ENCODE measurements at places on chromosomes 3 and 15.

GRCh38 chr3:38544926-38545325, 48.8 kb downstream of the EXOG start:
- DNase-seq = no peak

DNA sequence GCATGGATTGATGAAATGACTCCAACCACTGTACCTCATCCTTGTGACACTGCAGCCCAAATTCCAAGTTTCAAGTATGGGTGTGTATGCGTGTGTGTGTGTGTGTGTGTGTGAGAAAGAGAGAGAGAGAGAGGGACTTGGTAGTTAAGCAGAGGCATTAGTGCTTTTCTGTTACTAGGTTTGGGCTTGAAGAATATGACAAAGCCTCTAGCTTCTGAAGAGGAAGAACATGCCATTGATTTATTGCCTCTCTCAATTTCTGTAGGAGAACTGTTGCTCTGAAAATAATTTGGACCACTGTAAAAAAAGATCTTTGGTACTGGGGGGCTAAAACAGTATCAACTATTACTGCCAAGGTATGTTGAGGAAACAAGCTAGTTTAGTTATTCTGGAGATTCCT, 139.2 kb downstream of the AQP9 start:
- DNase-seq = no peak

DNA sequence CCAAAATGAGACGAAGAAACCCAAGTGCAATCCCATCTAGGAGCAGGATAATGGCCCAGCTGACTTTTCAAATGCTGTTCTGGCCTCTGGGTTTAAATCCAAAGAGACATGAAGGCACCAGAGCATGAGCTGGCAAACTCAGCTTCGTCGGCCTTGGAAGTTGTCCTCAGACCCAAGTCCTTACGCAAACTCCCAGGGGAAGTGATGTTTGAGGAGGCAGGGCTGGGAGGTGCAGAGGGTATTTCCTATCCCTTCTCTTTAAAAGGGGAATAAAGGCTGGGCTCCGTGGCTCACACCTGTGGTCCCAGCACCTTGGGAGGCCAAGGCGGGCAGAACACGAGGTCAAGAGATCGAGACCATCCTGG, 68.9 kb upstream of the HERC1 start:
- DNase-seq = no peak

- no peak for DNase-seq
These were observed 867.1 kb downstream of the IGSF11 start for GRCh38 chr3:118167571-118167970.

GRCh38 chr3:23324745-23325144, 121.6 kb downstream of the UBE2E2 start:
- no peak for DNase-seq

DNA sequence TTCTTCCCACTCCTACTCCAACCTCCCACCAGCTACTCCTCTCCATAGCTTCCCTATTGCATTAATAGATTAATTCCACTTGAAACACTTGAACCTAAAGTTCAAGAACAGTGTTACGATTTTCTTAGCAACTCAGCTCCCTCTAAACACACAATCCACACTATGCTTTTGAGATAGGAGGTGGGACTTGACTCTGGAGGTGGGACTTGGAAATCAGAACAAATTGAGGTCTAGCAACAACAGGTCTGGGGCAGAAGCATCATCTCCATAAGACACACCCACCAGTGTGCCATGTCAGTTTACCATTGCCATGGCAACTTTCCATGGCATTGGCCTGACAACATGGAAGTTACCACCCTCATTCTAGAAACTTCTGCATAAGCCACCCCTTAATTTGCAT, 336.5 kb upstream of the ALCAM start:
- no peak for DNase-seq

- DNase-seq = no peak
These were observed 158.8 kb downstream of the CLSTN2 start for GRCh38 chr3:140093742-140094141.

- DNase-seq = no peak
These were observed 112.7 kb downstream of the CHSY1 start for GRCh38 chr15:101138913-101139880.

DNA sequence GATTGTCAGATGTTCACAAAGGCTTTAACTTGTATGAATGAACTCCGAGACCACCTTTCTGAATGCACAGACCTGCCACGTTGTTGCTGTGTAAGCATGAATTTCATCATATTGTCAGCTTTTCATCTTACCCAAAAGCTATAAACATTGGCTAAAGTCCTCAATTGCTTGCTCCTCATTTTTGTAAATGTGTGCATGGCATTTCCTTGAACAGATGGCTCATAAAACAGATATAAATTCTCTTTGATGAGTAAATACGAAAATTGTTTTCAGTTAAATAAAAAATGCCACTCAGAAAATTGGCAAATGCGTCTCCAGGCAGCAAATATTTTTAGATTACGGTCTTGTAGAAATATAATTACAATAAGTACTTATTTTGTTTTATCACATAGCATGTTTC, 226.0 kb upstream of the NDN start:
- no peak for DNase-seq

- no peak for DNase-seq
These were observed 46.7 kb upstream of the PLAAT1 start for GRCh38 chr3:193194371-193194770.

GRCh38 chr3:152069871-152070270, 196.4 kb downstream of the SUCNR1 start:
- no peak for DNase-seq

- DNase-seq = no peak
These were observed 48.7 kb upstream of the RYK start for GRCh38 chr3:134299185-134299887.

DNA sequence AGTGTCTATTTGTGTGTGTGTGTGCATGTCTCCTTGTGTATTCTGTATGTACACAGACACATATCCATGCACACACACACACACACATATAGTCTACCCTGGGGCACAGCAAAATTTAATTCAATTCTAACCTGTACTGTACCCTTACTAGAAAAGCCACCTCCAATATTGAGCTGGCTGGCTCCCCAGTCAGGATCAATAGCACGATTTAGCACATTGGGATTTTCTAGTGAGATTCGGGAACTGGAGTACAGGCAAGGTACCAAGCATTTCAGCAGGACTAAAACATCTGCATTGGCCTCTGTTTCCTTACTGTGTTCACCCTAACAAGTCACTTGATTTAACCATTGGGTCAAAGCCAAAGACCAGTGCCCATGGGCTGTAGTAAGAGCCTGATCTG, 13.2 kb downstream of the FSTL1 start:
- no peak for DNase-seq

DNA sequence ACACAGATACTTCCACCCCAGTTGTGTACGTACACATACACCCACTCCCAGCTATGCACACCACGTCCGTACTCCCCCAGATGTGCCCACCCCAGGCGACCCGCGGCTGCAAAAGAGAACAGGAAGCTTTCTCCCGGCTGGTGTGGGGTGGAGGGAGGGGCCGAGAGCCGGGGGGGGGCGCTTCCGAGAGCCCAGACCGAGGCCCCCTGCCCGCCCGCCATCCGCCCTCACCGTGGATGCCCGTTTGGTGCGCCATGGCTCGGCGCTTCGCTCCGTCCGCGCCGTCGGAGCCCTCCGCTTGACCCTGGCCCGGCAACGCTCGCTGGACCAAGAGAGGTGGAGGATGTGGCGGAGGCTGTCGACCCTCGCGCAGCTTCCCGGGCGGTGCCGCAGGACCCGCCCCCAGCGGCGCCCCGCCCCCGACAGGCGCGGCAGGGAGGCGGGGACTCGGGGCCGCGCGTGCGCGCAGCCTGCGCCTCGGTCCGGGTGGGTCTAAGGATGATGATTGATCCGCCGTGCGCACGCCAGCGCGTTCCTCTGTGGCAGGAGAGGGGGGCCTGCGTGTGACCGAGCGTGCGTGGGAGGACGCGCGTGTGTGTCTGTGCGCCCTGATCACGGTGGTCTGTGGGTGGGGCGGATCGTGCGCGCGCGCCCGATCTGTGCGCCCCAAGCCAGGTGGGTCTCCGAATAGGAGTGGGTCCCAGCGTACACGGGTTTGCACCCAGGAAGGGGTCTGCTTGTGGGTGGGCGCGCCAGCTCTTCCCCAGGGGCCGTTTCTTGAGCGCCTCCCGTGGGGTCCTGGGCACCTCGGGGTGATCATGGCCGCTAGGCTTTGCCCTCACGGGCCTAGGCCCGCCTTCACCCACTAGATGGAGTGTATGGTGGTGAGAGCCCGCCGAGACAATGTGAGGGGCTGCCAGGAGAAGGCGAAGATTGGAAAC, at the start of gene TWF2:
TWF2 (minus strand) TSS at position 398 of the 941 bp plus-strand sequence; CDS start at position 256, 142 bp downstream.
- DNase-seq = peak; percentile 68

DNA sequence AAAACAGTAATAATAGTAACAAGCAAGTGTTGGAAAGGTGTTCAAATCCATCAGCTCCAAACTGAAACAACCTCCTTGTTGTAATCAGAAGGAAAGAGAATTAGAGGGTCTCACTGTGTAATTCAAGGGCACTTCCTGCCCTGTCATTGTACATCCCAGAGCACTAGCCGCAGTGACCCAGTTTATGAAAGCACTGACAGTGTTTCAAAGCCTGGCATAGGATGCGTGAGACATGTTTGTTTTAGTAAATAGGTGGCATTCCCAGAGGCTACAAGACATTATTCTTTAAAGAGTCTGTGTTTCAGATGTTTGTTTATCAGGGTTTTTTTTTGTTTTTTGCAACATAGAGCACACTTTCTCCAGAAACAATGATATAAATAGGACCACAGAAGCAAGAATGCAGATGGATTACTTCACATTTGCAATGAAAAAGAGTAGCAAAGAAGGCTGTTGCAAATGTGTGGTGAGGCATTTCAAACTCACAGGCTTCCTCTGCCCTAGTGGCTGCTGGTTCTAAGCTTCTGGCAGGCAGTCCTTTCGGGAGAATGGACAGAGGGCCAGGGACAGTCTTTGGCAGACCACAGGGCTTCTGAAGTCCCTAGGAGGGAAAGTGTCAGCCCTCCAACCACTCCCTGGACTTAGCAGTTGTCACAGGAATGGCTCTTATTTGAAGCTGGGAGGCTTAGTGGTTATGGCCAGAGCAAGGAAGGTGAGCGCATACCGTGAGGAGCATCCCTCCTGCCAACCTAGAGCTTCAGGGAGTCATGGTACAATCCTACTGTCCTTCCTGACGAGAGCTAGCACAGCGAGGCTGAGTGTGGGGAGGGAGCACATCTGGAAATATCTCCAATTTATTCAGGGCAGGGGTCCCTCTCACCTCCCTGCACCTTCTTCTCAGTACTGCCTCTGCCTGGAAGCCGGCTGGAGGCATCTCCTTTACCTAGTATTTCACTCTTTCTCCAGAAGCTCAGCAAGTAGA, 31.4 kb upstream of the TIPARP start:
- no peak for DNase-seq

GRCh38 chr15:93941697-93942096, 289.7 kb upstream of the MCTP2 start:
- no peak for DNase-seq

GRCh38 chr15:43127752-43128151, 5.6 kb upstream of the TMEM62 start:
- no peak for DNase-seq

GRCh38 chr3:143586576-143586975, 261.7 kb downstream of the SLC9A9 start:
- DNase-seq = no peak

DNA sequence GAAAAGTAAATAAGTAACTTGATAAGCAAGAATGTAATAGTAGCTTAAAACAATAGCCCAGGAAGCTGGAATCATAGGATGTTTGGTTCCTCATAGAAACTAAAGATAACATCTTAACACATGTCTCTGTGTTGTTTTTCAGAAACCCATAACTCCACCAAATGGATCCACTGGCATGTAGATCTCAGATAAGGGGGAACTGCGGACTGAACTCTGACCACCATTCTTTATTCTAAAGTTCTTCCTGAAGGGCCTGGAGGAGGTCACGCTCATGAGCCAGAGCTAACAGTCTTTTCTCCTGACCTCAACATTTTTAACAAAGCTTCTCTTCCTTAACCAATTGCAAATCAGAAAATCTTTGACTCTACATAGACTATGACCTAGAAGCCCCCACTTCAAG, 101.9 kb downstream of the SOX14 start:
- DNase-seq = no peak

GRCh38 chr15:42050484-42051255, 29.8 kb upstream of the PLA2G4E start:
- peak; percentile 54 for DNase-seq

GRCh38 chr3:34001990-34002389, 203.6 kb downstream of the PDCD6IP start:
- no peak for DNase-seq

DNA sequence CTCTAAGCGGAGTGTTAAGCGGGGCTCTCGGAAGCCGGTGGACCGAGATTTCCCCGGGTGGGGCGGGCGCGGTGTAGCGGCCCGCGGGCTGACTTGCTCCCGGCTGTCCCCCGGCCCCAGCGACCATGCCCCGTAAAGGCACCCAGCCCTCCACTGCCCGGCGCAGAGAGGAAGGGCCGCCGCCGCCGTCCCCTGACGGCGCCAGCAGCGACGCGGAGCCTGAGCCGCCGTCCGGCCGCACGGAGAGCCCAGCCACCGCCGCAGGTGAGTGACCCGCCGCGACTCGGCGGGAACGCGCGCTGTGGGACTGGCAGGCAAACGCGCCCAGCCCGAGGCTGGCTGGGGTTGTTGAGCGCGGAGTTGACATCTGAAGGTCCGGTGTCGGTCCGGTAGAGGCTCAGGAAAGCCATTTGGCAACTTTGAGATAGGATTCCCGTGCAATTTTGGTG, 1.3 kb downstream of the SMC4 start:
- peak; percentile 19 for DNase-seq

- no peak for DNase-seq
These were observed 327.6 kb downstream of the GRM7 start for GRCh38 chr3:7188551-7188950.

DNA sequence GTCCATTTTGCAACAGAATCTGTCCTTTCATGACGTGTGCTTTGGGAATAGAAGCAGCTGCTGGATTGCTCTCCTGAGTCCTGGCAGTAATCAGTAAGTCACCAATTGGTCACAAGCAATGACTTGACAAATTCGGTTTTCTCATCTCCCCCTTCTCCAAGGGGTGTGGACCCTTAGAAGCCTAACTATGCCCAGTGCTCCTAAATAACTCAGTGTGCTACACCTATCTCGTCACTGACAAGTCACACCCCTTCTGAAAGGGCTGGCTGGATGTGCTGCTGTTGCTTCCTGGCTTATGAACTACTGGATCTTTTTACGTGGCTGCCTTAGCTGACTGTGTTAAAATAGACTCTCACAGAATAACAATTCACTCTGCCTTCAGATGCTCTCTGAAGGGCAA, 1351.5 kb downstream of the ZPLD1 start:
- DNase-seq = no peak

- DNase-seq = no peak
These were observed 15.6 kb upstream of the ARPP19 start for GRCh38 chr15:52584414-52584813.

DNA sequence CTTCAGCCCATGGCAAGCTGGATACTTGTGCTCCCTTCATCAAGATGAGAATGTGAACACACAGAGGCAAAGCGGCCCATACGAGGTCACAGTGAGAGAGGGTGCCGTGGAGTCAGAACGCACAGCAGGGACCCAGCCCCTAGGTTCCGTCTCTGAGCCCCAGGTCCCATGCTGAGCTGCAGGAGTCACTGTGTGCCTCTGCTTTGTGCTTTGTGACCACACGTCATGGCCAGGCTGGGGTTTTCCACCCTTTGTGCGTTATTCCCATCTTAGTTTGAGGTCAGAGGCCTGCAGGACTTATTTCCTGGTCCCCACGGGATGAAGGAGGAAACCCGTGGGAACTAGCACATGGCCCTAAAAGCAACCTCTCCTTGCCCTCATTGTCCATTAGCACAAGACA, 140.3 kb downstream of the TJP1 start:
- DNase-seq = no peak
